T47D (cell line): ENCODE measurements at places on chromosomes 16 and 17.

DNA sequence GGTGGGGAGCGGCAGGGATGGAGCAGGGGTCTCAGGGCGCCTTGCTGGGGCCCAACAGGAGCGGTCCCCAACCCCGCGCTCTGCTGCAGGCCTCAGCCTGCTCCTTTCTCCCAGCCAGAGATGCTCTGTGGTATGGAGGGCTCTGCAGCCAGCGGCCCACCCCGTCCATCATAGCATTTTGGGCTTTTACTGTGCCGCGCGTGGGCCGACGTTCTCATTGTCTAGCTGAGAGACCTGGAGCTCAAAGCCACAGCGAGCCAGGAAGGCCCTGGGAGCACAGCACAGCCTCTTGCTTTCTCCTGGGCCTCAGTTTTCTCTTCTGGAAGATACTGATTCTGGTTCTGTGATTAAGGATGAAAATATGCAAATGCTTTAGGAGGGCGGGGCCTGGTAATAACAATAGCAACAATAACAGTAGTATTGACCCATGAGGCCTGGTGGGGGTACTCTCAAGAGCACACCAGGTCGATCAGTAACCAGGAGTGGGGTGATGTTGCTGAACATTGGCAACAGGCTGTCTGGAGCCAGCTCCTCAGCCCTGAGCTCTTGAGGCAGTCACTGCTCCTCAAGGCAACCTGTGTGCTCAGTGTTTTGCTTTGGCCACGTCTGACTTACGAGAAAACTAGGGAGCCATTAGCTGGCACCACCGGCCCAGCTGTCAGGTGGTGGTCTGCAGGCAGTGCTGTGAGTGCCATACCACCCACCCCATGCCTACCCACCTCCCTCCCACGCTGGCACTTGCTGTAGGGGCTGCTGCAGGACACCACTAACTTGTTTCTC lies 1.1 kb upstream of the RASD1 start:
- no peak for DNase-seq

DNA sequence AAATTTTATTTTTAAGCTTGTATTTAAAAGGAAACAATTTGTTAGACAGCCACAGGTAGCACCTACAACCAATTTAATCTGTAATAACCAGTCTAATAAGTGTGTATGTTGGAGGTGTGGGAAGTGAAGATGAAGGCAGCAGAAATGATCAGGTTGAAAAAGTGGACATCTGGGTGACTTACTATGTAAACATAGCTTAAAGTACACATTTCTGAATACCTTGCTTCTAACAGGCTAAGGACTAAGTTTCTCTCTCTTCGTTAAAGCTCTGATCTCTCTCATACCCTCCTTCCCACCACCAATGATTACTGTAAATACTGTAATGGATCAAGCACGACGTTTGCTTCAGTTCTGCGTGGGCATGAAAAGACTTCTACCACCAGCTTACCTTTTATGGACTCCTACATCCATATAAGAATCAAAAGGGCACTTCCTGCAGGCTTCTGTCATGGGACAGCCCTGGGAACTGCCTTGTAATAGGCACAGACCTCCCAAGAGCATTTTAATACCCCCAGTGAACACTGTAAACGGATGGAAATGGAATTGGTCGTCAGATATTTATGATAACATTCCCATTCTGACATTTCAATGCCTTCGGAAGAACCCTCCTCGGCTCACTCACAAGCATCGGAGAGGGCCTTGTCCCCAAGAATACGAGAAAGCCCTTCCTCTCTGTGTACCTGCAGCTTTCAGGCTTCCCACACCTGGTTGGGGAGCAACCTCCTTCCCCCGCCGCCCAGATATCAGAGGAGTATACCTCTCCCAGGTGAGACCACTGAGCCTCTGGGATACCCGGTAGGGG lies 700 bp downstream of the CCDC43 start:
- no peak for DNase-seq

DNA sequence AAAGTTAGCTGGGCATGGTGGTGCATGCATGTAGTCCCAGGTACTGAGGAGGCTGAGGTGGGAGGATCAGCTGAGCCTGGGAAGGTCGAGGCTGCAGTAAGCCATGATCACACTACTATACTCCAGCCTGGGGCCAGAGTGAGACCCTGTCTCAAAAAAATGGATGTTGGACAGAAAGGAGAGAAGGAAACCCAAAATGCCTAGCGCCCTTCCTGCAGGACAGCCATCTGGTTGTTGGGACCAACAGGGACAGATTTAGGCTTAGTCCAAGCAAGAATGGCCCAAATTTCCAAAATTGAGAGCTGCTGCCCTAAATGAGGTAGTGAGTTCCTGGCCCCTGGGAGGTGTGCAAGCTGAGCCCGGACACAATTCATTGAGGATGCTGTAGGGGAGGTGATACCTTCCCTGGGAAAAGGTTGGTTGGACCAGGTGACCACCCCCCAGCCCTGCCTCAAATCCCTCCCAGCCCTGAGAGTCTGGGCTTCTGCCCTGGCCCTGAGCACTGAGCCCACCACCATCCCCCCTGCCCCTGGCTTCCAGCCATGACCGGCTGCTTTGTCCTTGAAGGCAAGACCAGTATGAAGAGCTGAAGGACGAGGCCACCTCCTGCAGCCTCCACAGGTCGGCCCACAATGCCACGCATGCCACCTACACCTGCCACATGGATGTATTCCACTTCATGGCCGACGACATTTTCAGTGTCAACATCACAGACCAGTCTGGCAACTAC lies 35.1 kb downstream of the IL21R start:
- no peak for DNase-seq

- no peak for DNase-seq
Observed at GRCh38 chr16:29111421-29111820, 126.6 kb downstream of the LAT start.

DNA sequence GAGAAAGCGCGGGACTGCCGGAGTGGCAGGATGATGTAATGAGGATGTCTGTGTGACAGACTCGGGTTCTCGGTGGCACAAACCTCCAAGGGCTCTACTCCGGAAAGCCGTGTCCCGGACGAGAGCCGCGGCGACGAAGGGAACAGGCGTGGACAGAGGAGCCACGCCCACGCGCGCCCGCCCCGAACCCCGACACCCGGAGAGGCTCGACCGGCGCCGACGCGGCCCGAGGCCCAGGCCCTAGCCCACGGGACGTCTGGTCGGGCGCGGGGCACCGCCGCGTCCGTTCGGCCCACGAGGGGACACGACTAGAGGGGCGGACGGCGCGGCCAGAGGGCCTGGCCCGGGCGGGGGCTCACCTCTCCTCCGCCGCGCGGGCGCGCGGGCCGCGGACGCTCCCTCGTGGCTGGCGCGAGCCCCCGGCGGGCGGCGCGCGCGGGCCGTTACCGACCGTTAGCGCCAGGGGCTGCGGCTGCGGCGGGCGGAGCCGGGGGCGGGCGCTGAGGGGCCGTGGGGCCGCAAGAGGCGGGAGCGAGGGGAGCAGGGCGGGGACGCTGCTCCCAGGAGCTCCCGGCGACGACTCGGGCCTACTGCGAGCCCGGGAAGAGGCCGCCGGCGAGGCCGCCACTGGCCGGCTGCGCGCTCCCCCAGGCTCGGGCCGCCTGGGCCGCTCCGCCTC lies 2.1 kb upstream of the IRX5 start:
- DNase-seq: peak; percentile 23

DNA sequence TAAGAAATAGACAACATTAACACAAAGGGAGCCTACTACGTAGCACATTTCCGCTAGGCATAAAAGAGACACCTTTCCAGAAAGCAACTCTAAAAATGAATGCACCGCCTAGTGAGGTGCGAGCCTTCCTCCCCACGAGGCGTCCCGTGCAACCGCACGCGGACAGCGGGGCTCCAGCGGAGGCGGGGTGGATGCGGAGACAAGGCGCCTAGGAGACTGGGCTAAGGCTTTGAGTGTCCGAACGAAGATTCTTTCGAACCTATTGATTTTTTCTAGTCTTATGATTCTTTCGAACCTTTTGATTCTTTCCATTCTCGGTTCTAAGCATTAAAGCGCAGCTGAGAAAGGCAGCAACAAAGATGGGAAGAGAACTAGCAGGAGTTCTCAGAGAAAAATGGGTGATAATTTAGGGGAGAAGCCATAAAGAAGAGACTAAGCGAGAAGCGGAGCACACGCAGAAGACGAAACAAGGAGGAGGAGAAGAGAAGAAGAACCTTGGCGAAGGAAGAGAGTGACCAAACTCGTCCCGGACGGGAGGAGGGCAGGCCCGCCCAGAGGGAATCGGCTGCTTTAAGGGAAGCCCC lies 394 bp upstream of the CPD start:
- no peak for DNase-seq

DNA sequence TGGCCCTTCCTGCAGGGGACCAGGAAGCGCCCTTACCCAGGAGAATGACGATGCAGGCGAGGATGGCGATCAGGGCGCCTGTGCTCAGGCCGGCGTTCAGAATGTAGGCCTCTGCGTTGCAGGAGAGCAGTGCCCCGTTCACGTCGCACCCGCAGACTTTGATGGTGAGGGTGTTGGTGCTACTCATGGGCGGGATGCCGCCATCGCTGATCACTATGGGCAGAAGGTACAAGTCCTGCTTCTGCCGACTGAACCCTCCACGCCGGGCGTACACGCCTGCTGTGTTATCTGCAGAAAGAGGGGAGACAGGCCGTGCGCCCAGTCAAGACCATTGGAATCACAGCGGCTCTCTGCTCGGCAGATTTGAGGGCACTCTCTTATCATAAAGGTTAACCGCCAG lies 171.1 kb downstream of the CDH11 start:
- DNase-seq: no peak

GRCh38 chr16:51149721-51150164 lies 1.3 kb downstream of the SALL1 start:
- DNase-seq: no peak

DNA sequence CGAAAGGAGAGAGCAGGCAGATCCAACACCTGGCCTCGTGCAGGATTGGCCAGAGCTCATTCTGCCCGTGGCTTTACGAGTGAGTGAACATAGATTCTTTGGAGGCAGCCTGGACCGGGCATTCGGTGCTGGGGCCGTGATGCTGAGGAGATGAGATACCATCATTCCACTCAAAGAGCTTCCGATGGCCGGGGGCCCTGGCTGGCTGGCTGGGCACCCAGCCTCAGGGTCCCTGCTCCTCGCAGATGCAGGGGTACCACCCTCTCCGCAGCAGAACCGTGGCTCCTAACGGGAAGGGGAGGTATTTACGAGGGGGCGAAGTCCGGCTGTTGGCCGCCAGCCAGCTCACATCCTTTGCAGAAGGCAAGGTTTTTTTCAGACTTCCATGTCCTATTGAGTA lies 66.1 kb upstream of the FOXF1 start:
- no peak for DNase-seq

- DNase-seq: no peak
Observed at GRCh38 chr16:1172651-1173050, 19.7 kb downstream of the CACNA1H start.

DNA sequence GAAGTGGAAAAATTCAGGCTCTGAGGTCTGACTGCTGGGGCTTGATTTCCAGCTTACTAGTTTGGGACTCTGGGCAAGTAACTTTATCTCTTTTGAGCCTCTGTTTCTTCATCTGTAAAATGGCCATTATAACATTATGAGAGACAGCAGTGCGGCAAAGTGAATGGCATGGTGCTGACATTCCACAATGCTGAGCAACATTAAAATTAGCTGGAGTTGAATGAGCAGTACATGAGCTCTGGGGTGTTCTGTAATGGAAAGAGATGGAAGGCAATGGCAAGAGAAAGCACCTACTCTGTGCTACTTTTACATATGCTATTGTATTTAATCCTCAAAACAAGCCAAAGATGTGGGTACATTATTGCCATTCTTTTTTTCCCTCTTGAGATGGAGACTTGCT lies 535.7 kb upstream of the CDH11 start:
- no peak for DNase-seq

DNA sequence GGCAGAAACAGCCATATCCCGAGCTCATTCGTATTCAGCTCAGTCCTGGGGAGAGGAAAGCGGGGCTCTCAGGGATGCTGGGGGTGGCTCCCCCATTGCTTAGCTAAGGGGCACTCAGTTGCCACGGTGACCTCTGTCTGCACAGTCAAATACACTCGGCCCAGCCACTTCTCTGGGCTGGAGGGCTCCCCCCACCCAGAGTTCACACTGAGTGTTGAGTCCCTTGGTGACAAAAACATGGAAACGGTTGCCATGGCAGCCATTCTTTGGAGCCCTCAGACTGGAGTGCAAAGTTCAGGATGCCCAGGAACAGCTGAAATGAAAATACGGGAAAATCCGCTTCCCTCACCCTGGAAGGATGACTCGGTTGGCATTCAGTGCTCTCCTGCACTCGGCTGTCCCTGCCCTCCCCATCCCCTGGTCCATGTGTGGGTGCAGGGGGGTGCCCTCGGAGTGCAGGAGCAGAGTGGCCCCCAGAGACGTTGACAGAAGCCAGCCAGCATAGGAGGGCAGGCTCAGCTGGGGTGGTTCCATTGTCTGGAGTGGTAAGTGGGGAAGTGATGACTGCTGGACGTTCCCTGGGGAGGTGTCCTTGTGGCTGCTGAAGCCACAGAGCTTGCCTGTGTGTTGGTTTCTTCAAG lies 216.5 kb downstream of the NTN1 start:
- no peak for DNase-seq

DNA sequence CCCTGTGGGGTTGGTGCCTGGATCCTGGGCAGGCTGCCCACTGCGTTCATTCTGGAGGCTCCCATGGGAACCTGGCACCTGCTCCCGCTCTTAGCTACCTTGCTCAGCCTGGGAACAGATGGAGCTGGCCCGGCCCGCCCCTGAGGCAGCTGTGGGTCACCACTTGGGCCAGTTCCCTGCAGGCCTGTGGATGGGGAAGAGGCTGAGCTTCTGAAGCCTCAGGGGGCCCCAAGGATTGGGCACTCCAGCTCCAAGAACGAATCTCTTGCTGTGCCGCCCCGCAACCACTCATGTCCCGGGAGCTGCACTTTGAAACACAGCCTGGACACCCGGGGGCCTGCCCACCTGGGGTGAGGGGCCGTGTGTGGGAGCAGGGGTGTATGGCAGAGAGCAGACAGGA lies 37.7 kb downstream of the BAHCC1 start:
- no peak for DNase-seq

DNA sequence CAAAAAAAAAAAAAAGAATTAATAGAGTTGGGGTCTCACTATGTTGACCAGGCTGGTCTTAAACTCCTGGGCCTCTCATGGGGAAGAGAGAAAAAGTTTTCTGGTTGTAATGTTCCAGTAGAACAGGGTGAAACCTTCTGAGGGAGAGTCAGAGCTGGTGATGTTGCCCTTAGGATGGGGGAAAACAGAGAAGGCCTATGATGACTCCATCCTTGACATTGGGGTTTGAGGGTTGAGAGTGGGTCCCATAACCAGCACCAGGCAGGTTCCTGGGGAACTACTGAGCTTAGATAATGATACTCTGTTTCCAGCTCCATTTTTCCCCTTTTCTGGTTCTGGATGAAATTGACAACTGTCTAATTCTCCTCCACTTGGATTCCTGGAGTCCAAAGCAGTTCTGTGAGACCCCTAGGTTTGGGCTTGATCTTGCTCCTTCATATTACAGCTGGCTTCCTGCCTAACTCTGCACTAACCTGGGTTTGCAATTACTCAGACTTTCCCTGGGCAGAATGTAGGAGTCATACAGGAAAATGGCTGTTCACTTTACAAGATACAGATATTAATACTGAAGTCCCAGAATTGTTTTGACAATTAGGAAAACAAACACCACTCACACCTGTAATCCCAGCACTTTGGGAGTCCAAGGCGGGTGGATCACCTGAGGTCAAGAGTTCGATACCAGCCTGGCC lies 62.8 kb upstream of the B4GALNT2 start:
- no peak for DNase-seq
